ENCODE measurements at places on chromosomes 11 and 22. TPM values are rescaled to one million over a fixed set of nuclear protein-coding genes. Genes with fewer than 3 reads are reported as not detected.

Gene CHRNA10
- 0.39 TPM for total RNA-seq

Gene TESMIN
- 1.3 TPM for total RNA-seq

Gene OR52N4
- total RNA-seq = not detected

Gene FAM83F
- not detected for total RNA-seq
